ENCODE measurements at places on chromosomes 12 and 14. TPM values are rescaled to one million over a fixed set of nuclear protein-coding genes. Genes with fewer than 3 reads are reported as not detected.

Gene RGS6
- not detected for total RNA-seq

Gene LYZ
- total RNA-seq: 24.5 TPM

Gene EID3
- 4.9 TPM for total RNA-seq

Gene GPR33
- not detected for total RNA-seq

Gene TAS2R43
- 5.1 TPM for total RNA-seq

Gene GMPR2
- 37.0 TPM for total RNA-seq

Gene MSI1
- not detected for total RNA-seq

Gene CATSPERB
- 5.1 TPM for total RNA-seq

Gene COCH
- 2.5 TPM for total RNA-seq

Gene FAIM2
- total RNA-seq: 2.5 TPM

Gene GALNT16
- total RNA-seq: 2.5 TPM

Gene BDKRB2
- total RNA-seq: 18.1 TPM

Gene P2RX4
- total RNA-seq: 139 TPM

Gene PLCZ1
- total RNA-seq: not detected

Gene TTC9
- total RNA-seq: 0.41 TPM

Gene DDX23
- total RNA-seq: 82.9 TPM

Gene RPL10L
- total RNA-seq: 65.5 TPM

Gene KRT85
- not detected for total RNA-seq

Gene SCN8A
- 3.5 TPM for total RNA-seq

Gene KRT6C
- not detected for total RNA-seq

Gene IL26
- total RNA-seq: not detected

All from transverse colon (tissue), 4 donors.